ENCODE measurements at places on chromosomes 11 and 22.
A peak's percentile ranks its signal among the peaks of the same experiment; 100 is the strongest.

GRCh38 chr11:61139387-61139786, 21.8 kb downstream of the VPS37C start:
- DNase-seq = no peak

DNA sequence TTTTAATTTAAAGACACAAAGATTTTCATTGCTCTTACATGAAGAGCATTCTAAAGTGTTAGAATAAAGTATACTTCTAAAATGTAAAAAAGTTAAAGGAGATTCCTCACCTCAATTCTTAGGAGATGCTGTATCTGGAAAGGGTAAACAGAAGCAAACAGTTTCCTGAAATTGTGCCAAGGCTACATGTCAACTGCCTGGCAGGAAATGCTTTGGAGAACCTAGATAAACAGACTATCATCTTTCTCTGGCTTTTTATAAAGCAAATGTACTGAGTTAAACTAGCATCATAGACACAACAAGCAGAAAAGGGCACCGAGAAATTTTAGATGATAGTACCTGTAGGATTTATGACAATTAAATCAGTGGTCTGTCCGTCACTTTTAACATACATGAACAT, 24.7 kb upstream of the AKIP1 start:
- no peak for DNase-seq

- no peak for DNase-seq
Observed at GRCh38 chr11:74650498-74650897, 58.1 kb downstream of the POLD3 start.

GRCh38 chr11:65496304-65497140, 2.3 kb upstream of the MALAT1 start:
- peak; percentile 19 for DNase-seq

DNA sequence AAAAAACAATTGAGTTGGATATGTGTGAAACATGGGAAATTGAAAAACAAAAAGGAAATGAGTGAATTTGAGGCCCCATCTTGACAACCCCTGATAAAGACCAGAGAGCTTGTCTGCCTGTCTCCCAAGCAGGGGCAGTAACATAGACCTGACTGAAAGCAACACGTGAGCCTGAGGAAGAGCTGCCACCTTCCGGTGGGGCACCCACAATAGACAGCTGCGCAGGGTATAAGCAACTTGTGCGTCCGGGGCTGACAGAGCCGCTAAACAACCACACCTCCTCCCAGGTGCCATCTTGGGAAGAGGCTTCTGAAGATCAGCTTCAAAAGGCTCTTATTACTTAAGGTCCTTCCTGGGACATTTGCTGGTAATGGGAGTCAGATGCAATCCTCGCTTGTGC, 166.8 kb downstream of the NTM start:
- DNase-seq = no peak

DNA sequence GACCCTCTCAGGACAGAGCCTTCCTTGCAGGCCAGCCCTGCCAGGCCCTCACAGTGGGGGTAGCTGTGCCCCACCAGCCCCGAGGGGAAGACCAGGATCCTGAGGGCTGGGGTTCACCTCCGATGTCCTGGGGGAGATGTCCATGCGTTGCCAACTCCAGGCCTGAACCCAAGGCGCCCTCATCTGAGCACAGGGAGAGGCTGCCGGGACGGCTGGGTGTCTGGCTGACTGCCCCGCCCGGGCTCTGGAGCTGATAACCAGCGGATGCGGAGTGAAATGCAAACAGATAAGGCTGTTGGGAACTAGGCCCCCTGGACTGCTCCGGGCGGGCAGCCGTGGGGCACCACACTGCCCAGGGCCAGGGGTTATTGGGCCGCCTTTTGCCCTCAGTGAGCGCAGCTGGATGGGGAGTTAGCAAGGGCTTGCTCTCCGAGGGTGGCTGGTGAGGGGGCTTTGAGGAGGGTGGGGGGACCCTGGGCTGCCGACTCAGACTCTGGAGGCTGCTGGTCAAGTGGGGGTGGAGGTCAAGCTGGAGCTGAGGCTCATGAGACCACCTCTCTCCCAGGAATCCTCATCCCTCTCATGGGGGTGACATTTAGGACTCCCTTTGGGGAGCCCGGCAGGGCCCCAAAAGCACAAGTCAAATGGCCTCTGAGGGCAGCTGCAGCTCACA, 5.6 kb upstream of the MUC6 start:
- no peak for DNase-seq

- no peak for DNase-seq
Observed at GRCh38 chr11:14052198-14052597, 89.7 kb downstream of the SPON1 start.

GRCh38 chr22:35521358-35522224, 19.0 kb upstream of the RASD2 start:
- no peak for DNase-seq

DNA sequence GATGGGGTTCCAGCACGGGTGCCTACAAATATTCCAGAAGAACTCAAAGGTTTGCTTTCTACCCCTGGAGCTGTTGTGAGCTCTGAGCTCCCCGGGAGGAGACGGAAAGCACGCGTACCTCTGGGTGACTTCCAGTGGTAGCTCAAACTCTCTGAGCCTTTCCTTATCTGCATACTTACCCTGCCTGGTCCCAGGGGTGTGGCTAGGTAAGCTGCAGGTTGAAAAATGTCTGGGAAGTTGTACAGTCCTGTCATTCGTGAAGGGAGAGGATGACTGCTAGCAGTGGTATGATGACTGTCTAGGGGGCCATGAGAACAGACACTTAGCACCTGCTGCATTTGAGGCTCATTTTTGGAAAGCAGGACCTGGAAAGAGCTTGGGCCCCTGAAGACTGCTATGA, 111.5 kb downstream of the DSCAML1 start:
- no peak for DNase-seq

Data from omental fat pad (tissue), 4 donors.